Breast epithelium (tissue), 4 donors: ENCODE measurements at places on chromosomes 5 and 9.
A peak's percentile ranks its signal among the peaks of the same experiment; 100 is the strongest.

- no peaks in the 10 kb centered on the region for H3K36me3 ChIP-seq
- H3K4me3 ChIP-seq = no peak overlapping the region
- H3K27me3 ChIP-seq = no peaks in the 10 kb centered on the region
- H3K4me1 ChIP-seq = no peaks in the 10 kb centered on the region
These were observed 9.7 kb downstream of the WNK2 start for GRCh38 chr9:93193388-93194220.

DNA sequence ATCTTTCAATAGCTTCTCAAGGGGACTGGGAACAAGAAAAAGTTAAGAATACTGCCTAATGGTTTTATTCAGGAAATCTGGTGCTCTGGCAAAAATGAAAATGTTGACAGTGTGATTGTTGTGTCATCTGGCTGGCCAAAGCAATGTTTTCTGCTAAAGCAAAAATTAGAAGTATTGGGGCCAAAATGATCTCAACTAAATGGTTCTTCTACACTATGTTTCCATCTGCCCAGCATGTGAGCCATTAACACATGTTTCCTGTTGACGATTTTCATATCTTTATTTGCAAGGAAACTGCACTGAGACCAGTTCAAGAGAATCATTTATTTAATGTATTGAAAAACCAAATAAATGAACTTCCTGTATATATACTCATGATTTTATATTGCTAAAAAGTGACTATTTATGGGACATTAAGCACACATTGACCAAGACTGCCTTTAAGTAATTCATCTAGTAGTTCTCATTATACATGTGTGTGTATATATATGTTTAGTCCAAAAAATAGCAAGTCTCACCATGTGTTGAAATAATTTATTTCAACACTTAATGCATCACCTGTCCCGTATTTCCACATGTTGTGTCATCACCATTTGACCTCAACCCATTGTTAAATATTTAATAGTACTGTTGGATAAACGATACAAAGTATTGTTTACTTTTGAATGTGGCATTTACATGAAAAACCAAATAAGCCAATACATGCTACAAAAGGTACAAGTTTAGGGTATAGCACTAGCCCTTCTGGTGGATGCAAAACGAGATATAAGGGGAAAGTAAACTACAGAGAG lies 7.5 kb upstream of the FST start:
- H3K4me3 ChIP-seq = no peak overlapping the region
- DNase-seq = no peak
- H3K27ac ChIP-seq = no peak overlapping the region
- no peaks in the 10 kb centered on the region for H3K4me1 ChIP-seq
- H3K27me3 ChIP-seq = no peaks in the 10 kb centered on the region

DNA sequence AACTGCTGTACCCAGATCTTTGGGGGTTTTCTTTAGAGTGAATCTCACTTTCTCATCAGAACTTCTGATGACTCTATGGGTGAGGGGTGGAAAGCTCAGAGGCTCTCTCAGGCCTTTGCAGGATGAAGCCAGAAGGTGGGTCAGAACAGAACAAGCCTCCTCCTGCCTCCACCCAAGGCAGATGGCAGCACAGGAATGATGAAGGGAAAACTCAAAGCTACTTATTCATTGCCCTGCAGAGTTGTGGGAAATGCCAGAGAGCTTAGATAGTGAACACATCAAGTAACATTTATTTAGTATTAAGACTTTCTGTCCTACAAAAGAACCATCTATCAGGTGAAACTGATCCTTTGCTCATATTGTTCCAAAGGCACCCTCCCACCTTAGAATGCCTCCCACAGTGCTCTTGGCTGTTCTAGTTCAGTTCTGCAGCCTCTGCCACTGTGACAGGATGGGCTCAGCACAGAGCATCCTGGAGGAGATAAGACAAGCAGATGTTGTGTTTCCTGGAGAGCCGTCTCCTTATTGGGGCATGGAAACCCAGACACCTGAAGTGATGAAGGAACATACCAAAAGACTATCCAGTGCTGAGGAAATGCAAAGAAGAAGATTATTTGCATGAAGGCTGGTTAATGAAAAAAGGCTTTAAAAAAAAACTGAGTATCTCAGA lies 146.6 kb downstream of the ADAMTS12 start:
- no peaks in the 10 kb centered on the region for H3K36me3 ChIP-seq
- no peak for DNase-seq
- H3K27ac ChIP-seq = no peak overlapping the region
- no peak overlapping the region for H3K4me3 ChIP-seq
- no peaks in the 10 kb centered on the region for H3K4me1 ChIP-seq

DNA sequence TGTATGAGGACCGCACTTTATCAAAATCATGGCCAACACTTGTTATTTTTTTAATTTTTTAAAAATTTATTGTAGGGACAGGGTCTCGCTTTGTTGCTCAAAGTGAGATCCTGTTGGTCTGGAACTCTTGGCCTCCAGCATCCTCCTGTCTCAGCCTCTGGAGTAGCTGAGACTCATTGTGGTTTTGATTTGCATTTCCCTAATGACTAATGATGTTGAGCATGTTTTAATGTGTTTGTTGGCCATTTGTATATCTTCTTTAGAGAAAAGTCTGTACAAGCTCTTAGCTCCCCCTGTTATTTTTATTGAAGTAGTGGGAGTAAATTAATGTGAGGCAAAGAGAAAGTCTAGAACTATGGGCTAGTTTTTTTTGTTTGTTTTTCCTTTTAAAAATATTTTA lies 1.6 kb upstream of the RPS6 start:
- no peak overlapping the region for H3K27ac ChIP-seq
- no peaks in the 10 kb centered on the region for H3K36me3 ChIP-seq
- DNase-seq = no peak
- H3K4me1 ChIP-seq = peaks cover 13% of the 10 kb centered on the region

GRCh38 chr9:126791406-126792230 lies 13.2 kb upstream of the ZBTB43 start:
- H3K27me3 ChIP-seq = no peaks in the 10 kb centered on the region
- H3K4me3 ChIP-seq = no peak overlapping the region
- H3K36me3 ChIP-seq = no peaks in the 10 kb centered on the region
- H3K4me1 ChIP-seq = no peaks in the 10 kb centered on the region
- H3K27ac ChIP-seq = no peak overlapping the region

GRCh38 chr5:99063737-99064136 lies 134.9 kb upstream of the CHD1 start:
- H3K27me3 ChIP-seq = no peaks in the 10 kb centered on the region
- no peak overlapping the region for H3K27ac ChIP-seq
- no peak for DNase-seq
- H3K4me3 ChIP-seq = no peak overlapping the region

GRCh38 chr9:16744394-16744793 lies 126.1 kb downstream of the BNC2 start:
- H3K27ac ChIP-seq = no peak overlapping the region
- H3K4me1 ChIP-seq = no peaks in the 10 kb centered on the region
- no peaks in the 10 kb centered on the region for H3K27me3 ChIP-seq
- no peak for DNase-seq

- H3K36me3 ChIP-seq = peaks cover 7% of the 10 kb centered on the region
- H3K27ac ChIP-seq = peak overlapping the region; percentile 52
- no peaks in the 10 kb centered on the region for H3K4me1 ChIP-seq
- no peak overlapping the region for H3K4me3 ChIP-seq
- H3K27me3 ChIP-seq = no peaks in the 10 kb centered on the region
These were observed 194.0 kb downstream of the NFIB start for GRCh38 chr9:14119694-14120514.

DNA sequence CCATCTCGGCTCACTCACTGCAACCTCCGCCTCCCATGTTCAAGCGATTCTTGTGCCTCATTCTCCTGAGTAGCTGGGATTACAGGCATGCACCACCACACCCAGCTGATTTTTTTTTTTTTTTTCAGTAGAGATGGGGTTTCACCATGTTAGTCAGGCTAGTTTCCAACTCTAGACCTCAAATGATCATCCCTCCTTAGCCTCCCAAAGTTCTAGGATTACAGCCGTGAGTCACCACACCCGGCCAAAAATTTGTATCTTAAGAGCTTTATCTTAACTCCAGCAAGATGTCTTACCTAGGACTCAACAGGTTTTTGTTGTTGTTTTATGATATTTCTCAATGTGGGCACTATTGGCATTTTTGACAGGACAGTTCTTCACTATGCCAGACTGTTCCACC lies 27.9 kb downstream of the LYRM7 start:
- H3K36me3 ChIP-seq = no peaks in the 10 kb centered on the region
- H3K27ac ChIP-seq = no peak overlapping the region
- no peaks in the 10 kb centered on the region for H3K4me1 ChIP-seq

DNA sequence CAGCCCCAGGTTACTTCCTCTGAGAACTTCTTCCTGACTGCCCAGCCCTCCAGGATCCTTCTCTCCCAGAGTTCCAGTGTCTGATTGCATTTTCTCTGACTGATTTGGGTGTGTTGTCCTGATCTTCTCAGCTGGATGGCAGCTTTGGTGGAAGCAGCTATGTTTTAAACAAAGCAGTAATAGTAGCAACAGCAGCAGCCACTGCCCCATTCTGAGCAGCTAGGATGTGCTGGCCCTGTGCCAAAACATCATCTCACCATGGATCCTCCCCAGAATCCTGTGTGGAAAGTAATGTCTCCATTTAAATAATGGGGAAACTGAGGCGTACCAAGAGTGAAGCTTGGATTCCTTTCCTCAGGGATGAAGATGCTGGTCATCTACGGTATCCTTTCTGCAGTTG lies 46.4 kb upstream of the PSD2 start:
- no peak for DNase-seq
- no peak overlapping the region for H3K27ac ChIP-seq
- H3K36me3 ChIP-seq = no peaks in the 10 kb centered on the region
- peaks cover 9% of the 10 kb centered on the region for H3K4me1 ChIP-seq
- H3K27me3 ChIP-seq = no peaks in the 10 kb centered on the region

- no peaks in the 10 kb centered on the region for H3K36me3 ChIP-seq
- H3K4me1 ChIP-seq = no peaks in the 10 kb centered on the region
- no peak overlapping the region for H3K27ac ChIP-seq
- DNase-seq = no peak
- H3K4me3 ChIP-seq = no peak overlapping the region
These were observed 171.7 kb downstream of the ZNF608 start for GRCh38 chr5:124574521-124575436.

DNA sequence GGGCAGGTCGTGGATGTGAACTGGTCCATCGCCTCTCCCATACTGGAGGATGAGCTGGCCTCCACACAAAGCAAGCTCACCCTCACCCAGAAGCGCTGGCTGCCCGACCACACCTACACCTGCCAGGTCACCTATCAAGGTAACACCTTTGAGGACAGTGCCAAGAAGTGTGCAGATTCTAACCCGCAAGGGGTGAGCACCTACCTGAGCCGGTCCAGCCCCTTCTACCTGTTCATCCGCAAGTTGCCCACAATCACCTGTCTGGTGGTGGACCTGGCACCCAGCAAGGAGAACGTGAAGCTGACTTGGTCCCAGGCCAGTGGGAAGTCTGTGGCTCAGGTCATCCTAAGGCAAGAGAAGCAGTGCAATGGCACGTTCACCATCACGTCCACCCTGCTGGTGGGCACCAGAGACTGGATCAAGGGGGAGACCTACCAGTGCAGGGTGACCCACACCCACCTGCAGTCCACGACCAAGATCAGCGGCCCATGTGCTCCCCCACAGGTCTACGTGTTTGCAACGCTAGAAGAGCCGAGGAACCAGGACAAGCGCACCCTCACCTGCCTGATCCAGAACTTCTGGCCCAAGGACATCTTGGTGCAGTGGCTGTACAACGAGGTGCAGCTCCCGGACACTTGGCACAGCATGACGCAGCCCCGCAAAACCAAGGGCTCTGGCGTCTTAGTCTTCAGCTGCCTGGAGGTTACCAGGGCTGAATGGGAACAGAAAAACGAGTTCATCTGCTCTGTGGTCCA lies 71.3 kb downstream of the INSL6 start:
- no peak for DNase-seq
- H3K27ac ChIP-seq = no peak overlapping the region
- H3K4me3 ChIP-seq = no peak overlapping the region

DNA sequence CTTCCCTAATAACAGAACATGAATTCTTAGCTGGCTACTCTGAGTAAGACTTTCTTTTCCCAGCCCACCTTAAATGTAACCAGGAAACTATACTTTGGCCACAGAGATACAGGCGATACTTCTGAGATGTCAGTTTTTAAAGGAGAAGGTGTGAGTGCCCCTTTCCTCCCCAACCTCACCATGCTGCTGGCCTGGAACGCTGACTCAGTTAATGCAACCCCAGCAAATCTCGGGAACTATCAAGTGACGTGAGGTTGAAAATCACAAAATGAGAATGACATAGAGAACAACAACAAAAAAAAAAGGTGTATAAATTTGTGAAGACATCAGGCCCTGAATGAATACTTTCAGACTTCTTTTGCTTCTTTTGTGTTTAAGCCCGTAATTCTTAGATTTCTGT lies 13.7 kb downstream of the ZNF484 start:
- H3K4me3 ChIP-seq = no peak overlapping the region
- H3K27ac ChIP-seq = no peak overlapping the region
- DNase-seq = no peak
- H3K27me3 ChIP-seq = no peaks in the 10 kb centered on the region
- H3K4me1 ChIP-seq = no peaks in the 10 kb centered on the region

DNA sequence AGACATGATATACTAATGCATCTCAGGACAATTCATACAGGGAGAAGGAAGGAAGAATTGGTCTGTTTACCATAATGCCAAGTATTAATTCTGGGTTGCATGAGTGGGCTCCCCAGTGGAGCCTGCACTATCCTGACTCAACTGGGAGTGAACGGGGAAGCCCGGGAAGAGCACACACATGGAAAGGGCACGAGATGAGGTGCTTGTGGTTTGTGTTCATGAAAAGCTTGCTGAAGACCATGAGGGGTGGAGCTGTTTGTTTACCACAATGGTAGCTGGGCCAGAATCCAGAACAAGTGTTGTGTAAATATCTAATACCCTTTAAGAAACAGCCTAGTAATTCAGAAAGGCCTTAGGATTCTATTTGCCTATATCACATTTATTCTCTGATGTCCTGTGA lies 44.6 kb downstream of the POC5 start:
- H3K36me3 ChIP-seq = no peaks in the 10 kb centered on the region
- H3K4me1 ChIP-seq = no peaks in the 10 kb centered on the region
- H3K27me3 ChIP-seq = no peaks in the 10 kb centered on the region
- no peak overlapping the region for H3K27ac ChIP-seq
- DNase-seq = no peak
- H3K4me3 ChIP-seq = no peak overlapping the region

GRCh38 chr5:115309751-115310370 lies 13.4 kb upstream of the CCDC112 start:
- DNase-seq = no peak
- no peak overlapping the region for H3K4me3 ChIP-seq
- H3K27me3 ChIP-seq = no peaks in the 10 kb centered on the region
- H3K36me3 ChIP-seq = no peaks in the 10 kb centered on the region
- no peaks in the 10 kb centered on the region for H3K4me1 ChIP-seq

DNA sequence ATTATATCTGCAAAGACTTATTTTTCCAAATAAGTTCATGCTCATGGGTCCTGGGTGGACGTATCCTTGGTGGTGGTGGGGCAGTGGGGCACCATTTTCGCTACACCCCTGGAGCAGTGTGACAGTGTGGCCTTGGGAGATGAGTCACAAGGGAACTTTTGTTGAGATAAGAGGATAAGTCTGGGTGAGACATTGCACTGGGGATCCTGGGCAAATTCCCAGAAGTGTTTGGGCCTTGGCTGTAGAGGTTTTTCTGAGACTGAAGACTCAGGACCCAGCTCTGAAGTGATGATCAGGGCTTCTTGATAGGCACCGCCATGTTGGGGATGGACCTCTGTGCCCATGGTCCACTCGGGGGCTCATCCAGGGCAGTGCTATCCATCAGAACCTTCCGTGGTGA lies 149.4 kb downstream of the MACROH2A1 start:
- no peak overlapping the region for H3K27ac ChIP-seq
- H3K27me3 ChIP-seq = no peaks in the 10 kb centered on the region
- no peak for DNase-seq
- H3K36me3 ChIP-seq = no peaks in the 10 kb centered on the region
